Endodermal cell (in vitro differentiated cells): ENCODE measurements at places on chromosomes 4 and X. TPM values are rescaled to one million over a fixed set of nuclear protein-coding genes. Genes with fewer than 3 reads are reported as not detected.

DNA sequence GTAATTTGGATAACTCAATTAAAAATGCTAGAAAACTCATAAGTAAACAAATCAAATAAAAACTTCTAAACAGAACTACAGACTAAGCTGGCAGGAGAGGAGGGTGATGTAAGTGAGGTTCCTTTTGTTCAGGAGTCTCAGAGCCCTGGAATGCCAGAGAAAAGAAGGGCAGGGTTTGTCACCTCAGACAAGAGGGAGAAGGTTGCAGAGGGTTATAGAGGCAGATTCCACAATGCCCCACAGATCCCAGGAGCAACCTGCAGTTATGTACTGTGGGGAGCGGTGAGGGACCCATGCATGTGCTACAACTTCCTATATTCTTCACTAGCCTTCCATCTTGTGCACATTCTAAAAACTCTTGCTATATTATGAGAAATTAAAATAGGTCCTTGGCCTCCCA lies 129.7 kb downstream of the CFAP299 start:
- H3K4me3 ChIP-seq, result no peak overlapping the region
- no peaks in the 10 kb centered on the region for H3K4me1 ChIP-seq
- no peaks in the 10 kb centered on the region for H3K36me3 ChIP-seq
- no peak overlapping the region for H3K27ac ChIP-seq

- H3K4me3 ChIP-seq, result no peak overlapping the region
- DNase-seq, result no peak
- H3K27ac ChIP-seq, result no peak overlapping the region
- H3K36me3 ChIP-seq, result no peaks in the 10 kb centered on the region
- no peaks in the 10 kb centered on the region for H3K27me3 ChIP-seq
Measured at GRCh38 chr4:11565899-11566298, 137.2 kb upstream of the HS3ST1 start.

DNA sequence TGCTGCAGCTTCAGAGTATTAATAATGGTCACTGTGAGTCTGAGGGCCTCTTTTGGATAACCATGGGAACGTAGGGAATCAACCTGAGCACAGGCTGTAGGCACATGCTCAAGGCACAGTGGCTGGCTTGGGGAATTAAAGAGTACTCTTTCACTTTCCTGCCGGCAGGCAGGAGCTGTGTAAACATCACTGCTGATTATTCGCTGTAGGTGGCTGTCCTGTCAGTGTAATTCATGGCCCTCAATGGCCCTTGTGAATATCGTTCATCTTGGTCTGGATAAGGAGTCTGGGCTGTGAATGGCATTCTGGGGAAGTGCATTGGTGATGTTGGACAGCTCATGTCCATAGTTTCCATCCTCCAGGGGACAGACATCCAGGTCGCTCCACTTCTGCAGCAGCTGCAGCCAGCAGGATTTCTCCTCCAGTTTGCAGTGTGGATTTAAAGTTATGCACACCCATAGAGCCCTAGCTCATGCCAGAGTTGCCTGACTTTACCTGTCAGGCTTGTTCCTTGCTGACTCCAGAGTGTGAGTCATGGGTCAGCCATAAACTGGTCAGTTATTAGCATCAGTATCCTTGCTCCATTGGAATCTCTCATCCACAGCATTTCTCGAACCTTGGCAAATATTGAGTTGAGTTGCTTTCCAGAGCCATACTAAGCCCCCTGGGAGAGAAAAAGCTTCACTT lies 43.0 kb downstream of the C4orf33 start:
- peak; percentile 52 for DNase-seq
- H3K4me1 ChIP-seq, result peaks cover 6% of the 10 kb centered on the region
- H3K27me3 ChIP-seq, result peaks cover 14% of the 10 kb centered on the region
- no peak overlapping the region for H3K4me3 ChIP-seq
- no peaks in the 10 kb centered on the region for H3K36me3 ChIP-seq

DNA sequence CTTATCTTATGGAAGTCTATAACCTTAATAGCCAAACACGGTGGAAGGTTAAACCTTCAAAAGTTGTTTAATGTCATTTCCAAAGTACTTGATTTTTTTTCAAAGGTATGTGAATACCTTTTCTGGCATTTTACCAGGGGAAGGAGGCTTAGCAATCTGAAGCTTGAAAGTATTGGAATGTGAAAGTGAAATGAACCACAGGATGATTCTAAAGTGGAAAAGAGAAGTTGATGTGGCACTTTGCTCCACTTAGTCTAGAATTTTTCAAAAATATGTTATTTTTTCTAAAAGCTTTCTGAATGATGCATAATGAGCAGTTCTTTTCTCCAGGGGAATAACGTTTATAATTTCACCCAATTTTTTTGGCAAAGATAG lies 19.2 kb downstream of the PI4K2B start:
- H3K27ac ChIP-seq, result no peak overlapping the region
- no peak overlapping the region for H3K4me3 ChIP-seq
- no peaks in the 10 kb centered on the region for H3K4me1 ChIP-seq
- H3K36me3 ChIP-seq, result peaks cover 25% of the 10 kb centered on the region
- no peak for DNase-seq
- no peaks in the 10 kb centered on the region for H3K27me3 ChIP-seq

GRCh38 chrX:9906919-9907318 lies 60.2 kb upstream of the CLDN34 start:
- no peaks in the 10 kb centered on the region for H3K27me3 ChIP-seq
- no peak overlapping the region for H3K4me3 ChIP-seq
- no peak overlapping the region for H3K27ac ChIP-seq
- peak; percentile 82 for DNase-seq
- no peaks in the 10 kb centered on the region for H3K36me3 ChIP-seq
- no peaks in the 10 kb centered on the region for H3K4me1 ChIP-seq

DNA sequence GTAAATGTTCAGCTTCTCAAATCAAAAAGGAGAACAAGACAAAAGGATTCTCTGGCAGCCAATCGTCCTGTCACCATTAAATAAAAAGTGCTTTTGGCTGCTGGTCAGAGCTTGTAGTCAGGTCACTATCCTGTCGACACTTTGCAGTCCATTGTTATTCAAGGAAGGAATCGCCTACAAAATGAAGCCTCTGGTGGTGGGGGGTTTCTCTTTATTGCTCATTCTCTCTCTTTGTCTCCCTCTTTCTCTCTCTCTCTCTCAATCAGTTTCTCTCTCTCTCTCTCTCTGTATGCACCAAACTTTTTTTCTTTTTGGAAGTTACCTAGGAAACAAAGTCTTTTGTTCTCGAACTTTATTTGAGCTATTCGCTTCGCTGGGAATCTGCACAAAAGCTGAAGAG lies 17.6 kb upstream of the SCML1 start:
- H3K36me3 ChIP-seq, result no peaks in the 10 kb centered on the region
- no peak for DNase-seq
- H3K4me1 ChIP-seq, result no peaks in the 10 kb centered on the region

DNA sequence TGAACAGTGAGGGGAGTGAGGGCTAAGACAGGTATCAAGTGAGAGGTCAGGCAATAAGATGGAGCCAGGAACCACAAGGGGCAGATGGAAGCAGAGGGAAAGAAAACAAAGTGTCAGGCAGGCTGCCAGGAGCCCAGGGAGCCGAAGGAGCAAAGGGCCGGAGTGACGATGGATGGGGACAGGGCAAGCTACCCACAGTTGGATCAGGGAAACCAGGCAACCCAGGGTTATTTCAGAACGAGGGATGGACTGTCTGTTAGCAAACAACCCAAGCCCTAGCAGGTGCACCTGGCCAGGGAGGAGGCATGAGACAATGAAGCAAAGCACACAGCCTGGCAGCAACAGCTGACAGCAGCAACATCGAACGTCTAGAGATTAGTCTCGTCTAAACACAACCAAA lies 39.2 kb downstream of the SEL1L3 start:
- no peak overlapping the region for H3K27ac ChIP-seq
- no peaks in the 10 kb centered on the region for H3K27me3 ChIP-seq
- no peak overlapping the region for H3K4me3 ChIP-seq
- H3K36me3 ChIP-seq, result no peaks in the 10 kb centered on the region
- H3K4me1 ChIP-seq, result no peaks in the 10 kb centered on the region

DNA sequence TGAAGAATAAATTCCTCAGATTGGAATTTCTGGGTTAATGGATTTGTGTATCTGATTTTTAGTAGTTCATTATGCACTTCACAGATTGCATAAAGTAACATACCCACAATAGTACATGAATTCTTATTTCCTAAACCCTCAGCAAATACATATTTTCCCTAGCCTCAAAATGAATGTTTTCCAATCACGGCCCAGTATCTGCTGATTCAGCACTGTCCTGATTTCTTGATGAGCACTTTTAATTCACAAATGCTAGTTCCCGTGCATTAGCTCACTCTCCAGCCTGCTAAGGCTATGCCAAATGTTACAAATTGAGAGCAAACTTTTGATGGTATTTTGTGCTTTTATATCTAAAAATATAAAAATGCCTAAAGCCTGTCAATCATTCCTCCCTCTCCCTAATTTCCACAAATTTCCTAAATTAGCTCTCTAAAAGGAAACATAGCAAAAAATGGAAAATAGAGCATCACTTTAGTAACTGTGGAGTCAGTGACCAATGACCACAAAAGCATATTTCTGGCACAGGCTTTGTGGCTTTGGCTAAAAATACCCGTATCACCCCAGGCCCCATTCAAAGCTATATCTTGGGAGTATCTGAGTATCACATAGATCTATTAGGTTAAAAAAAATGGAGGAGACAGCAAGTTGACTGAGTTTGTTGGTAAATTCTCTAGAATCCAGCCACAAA lies 75.5 kb downstream of the NAF1 start:
- H3K36me3 ChIP-seq, result no peaks in the 10 kb centered on the region
- H3K4me1 ChIP-seq, result no peaks in the 10 kb centered on the region
- no peak overlapping the region for H3K27ac ChIP-seq

GRCh38 chrX:154800478-154801210 lies 4.6 kb downstream of the MPP1 start:
- DNase-seq, result no peak
- no peak overlapping the region for H3K27ac ChIP-seq
- H3K36me3 ChIP-seq, result no peaks in the 10 kb centered on the region
- no peaks in the 10 kb centered on the region for H3K27me3 ChIP-seq
- peaks cover 7% of the 10 kb centered on the region for H3K4me1 ChIP-seq

- H3K4me1 ChIP-seq, result no peaks in the 10 kb centered on the region
- H3K36me3 ChIP-seq, result no peaks in the 10 kb centered on the region
- DNase-seq, result no peak
- no peaks in the 10 kb centered on the region for H3K27me3 ChIP-seq
- no peak overlapping the region for H3K4me3 ChIP-seq
- H3K27ac ChIP-seq, result no peak overlapping the region
Measured at GRCh38 chr4:98242538-98242937, 18.6 kb upstream of the RAP1GDS1 start.

DNA sequence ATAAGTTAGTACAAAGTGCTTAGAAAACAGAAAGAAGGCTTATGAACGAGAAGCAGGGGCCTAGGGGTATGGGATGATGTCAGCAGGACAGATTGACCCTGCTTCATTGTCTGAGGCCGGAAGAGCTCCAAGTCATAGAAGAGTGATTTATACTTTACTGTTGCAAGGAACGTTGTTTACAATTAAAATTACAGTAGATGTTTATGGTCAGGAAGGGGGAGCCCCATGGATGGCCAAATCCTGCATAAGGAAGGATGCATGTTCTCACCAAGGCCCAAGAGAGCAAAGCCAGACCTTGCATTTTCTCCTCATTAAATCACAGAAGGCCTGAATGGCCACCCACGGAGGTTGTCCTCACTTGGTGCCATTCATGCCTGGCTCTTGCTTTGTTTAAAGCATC lies 115.3 kb downstream of the LDB2 start:
- peak overlapping the region; percentile 62 for H3K27ac ChIP-seq
- H3K36me3 ChIP-seq, result no peaks in the 10 kb centered on the region
- no peaks in the 10 kb centered on the region for H3K27me3 ChIP-seq
- H3K4me1 ChIP-seq, result peaks cover 6% of the 10 kb centered on the region
- peak; percentile 74 for DNase-seq
- no peak overlapping the region for H3K4me3 ChIP-seq

GRCh38 chrX:102866981-102867656 lies 70.0 kb upstream of the RAB40AL start:
- no peak overlapping the region for H3K27ac ChIP-seq
- H3K36me3 ChIP-seq, result peaks cover 12% of the 10 kb centered on the region
- DNase-seq, result no peak
- no peaks in the 10 kb centered on the region for H3K4me1 ChIP-seq

GRCh38 chr4:119794113-119794512 lies 165.5 kb upstream of the PDE5A start:
- H3K4me1 ChIP-seq, result no peaks in the 10 kb centered on the region
- H3K36me3 ChIP-seq, result no peaks in the 10 kb centered on the region
- no peak overlapping the region for H3K27ac ChIP-seq
- no peak overlapping the region for H3K4me3 ChIP-seq
- H3K27me3 ChIP-seq, result no peaks in the 10 kb centered on the region
- no peak for DNase-seq

- DNase-seq, result no peak
- peaks cover 17% of the 10 kb centered on the region for H3K36me3 ChIP-seq
- no peaks in the 10 kb centered on the region for H3K27me3 ChIP-seq
- no peaks in the 10 kb centered on the region for H3K4me1 ChIP-seq
- no peak overlapping the region for H3K27ac ChIP-seq
Measured at GRCh38 chr4:150569384-150569987, 12.5 kb upstream of the MAB21L2 start.

GRCh38 chr4:106367072-106367471 lies 1.5 kb downstream of the GIMD1 start:
- H3K4me3 ChIP-seq, result no peak overlapping the region
- H3K4me1 ChIP-seq, result no peaks in the 10 kb centered on the region
- no peak for DNase-seq
- H3K27ac ChIP-seq, result no peak overlapping the region

GRCh38 chr4:4426511-4427120 lies 39.7 kb downstream of the NSG1 start:
- no peak for DNase-seq
- peaks cover 8% of the 10 kb centered on the region for H3K36me3 ChIP-seq
- H3K4me3 ChIP-seq, result no peak overlapping the region
- no peak overlapping the region for H3K27ac ChIP-seq
- H3K27me3 ChIP-seq, result no peaks in the 10 kb centered on the region

DNA sequence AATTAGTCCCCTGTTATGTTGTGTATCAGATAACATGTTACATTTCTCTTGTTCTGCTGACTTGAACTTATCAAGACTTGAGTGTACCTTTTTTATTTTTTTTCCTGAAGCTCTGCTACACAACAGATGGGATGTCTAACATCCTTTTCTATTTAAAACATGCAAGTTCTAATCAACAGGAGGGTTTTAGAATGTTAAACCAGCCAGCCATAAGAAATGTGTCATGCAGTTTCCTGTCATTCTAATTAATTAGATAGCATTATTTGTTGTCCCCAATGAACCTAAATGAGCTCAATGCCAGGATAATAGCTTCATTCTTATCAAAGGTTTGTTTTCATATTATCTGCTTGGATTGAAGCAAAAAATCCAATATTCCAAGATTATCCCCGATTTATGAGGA lies 958.2 kb downstream of the PCDH7 start:
- H3K27ac ChIP-seq, result no peak overlapping the region
- H3K27me3 ChIP-seq, result no peaks in the 10 kb centered on the region
- H3K36me3 ChIP-seq, result no peaks in the 10 kb centered on the region
- H3K4me1 ChIP-seq, result no peaks in the 10 kb centered on the region
- no peak overlapping the region for H3K4me3 ChIP-seq

FANCB gene
- total RNA-seq, result 8.9 to 18.7 TPM (median 15.2 TPM) in 3 replicates

SYP gene
- total RNA-seq, result 0.45 and 0.48 TPM in 2 replicates

RGN gene
- total RNA-seq, result 2.7 to 5.6 TPM (median 4.6 TPM) in 3 replicates

GAGE1 gene
- not detected in 3 replicates for total RNA-seq

ARR3 gene
- total RNA-seq, result not detected in 3 replicates

STBD1 gene
- total RNA-seq, result 0.31 and 0.47 TPM in 2 replicates
